Stimulated activated CD4-positive, alpha-beta T cell treated with anti-CD3 and anti-CD28 coated beads, Interleukin-12 subunit alpha, Interleukin-12 subunit beta, amount 100 ng/mL, for 24 hours (primary cell): ENCODE measurements at places on chromosomes 6 and 20.
A peak's percentile ranks its signal among the peaks of the same experiment; 100 is the strongest.

- no peak for DNase-seq
Observed at GRCh38 chr6:41170547-41171160, 7.7 kb upstream of the TREM2 start.

DNA sequence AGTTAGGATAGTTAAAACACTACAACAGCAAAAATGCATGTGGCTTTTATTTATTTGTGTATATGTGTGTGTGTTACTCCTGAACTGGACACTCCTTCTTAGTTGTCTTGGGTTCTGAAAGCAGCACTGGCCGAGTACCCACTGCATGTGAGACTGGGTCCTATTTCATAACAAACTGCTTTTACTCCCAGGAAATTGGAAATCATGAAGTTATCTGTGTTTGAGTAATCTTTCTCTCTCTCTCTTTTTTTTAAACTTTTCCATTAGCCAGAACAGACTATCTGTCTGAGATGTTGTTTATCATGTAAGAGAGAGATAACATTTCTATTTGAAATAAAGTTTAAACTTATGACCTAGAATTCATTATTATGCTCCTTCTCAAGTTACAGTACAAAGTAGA lies 110.4 kb downstream of the LIN28B start:
- DNase-seq = no peak

DNA sequence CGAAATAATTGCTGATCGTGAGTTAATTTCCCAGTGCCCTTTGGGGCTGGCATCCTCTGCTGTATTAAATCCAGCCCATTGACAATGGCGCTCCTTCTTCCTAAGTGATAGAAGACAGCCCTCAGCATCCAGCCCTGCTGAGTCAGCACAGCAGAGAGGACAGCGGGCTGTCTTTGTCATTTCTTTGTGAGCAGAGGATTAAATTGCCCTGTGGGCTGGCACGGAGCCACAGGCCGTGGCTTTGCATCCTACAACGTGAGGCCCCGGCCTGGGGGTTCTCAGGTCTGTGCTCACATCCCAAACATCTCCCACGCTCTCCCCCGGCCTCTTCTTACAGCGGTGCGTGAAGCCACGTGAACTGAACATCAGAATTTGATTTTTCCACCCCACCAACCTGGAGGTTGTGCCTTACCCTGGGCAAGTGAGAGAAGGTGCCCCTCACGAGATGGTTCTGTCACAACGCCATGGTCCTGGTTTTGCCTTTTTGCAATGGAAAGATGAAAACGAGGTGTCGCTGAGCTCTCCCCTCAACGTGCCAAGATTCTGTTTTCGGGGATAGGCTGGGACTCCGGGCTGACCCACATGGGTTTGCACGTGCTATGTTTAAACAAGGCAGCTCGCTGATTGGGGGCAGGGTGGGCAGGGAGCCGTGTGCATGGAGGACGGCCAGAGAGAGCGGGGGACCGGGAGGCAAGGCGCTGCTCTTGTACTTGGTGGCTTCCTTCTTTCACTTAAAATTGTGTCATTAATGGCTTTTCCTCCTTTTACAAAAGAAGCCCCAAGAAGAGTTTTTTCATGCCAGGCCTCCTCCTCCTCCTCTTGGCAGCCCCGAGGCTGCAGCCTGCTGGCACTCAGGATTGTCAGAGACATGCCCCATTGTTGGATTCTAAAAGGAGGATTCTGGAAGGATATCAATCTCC lies 19.5 kb downstream of the CDH4 start:
- DNase-seq = no peak

GRCh38 chr6:45850378-45851033 lies 165.2 kb downstream of the CLIC5 start:
- no peak for DNase-seq

DNA sequence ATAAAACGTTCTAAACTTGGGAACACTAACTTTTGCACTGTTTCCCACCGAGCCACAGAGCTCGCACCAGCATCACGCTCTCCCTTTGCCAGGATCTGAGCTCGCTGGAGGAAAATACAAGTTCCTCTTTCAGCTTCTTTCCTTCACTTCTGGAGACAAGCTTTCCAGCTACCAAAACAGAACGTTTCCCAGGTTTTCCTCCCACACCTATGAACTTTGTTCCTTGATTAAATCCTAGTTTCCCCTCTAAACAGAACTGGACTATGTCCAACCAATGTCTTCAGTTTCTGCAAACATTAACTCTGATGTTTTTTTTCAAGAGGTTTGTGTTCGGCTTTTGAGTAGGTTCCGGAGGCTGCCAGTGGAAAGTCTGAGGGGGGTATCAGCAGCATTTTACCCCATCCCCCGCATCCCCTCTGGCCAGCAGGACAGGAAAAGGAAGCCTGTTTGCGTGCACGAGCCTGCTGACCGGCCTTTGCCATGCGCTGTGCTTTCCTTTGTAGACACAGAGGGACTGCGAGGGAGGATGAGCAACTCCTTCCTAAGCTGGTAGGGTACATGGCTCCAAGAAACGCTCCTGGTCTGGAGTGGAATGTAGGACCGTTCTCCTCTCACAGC lies 135.5 kb downstream of the LY86 start:
- no peak for DNase-seq

DNA sequence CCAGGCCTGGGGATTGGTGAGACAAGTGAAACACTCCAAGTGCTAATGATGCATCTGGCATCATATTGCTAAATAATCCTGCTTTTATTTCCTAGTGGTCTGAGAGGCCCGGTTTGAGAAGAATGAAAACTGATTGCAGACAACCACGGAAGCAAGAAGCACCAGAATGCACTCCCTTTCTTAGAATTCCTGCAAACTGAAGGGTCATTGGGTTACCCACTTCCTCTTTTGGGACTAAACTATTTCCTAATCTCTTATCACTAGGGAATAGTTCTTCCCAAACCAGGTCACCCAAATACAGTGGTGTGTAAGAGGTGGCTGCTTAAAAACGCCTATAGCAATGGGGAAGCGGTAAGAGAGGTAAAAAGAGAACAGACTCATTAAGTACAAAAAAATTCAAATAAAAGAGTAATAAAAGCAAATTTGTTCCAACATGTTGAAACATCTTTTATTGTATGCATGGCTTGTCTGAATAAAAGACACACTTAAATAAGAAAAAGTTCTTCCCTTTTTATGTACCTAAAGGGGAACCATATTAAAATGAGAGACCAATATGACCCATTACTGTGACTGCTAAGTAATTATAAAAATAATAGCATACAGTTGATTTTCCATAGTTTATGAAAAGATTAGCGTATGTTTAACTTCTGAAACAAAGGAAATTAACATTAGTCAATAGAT lies 125.8 kb downstream of the MYB start:
- DNase-seq = no peak

- DNase-seq = no peak
Observed at GRCh38 chr6:125944434-125944816, 12.1 kb upstream of the HINT3 start.

DNA sequence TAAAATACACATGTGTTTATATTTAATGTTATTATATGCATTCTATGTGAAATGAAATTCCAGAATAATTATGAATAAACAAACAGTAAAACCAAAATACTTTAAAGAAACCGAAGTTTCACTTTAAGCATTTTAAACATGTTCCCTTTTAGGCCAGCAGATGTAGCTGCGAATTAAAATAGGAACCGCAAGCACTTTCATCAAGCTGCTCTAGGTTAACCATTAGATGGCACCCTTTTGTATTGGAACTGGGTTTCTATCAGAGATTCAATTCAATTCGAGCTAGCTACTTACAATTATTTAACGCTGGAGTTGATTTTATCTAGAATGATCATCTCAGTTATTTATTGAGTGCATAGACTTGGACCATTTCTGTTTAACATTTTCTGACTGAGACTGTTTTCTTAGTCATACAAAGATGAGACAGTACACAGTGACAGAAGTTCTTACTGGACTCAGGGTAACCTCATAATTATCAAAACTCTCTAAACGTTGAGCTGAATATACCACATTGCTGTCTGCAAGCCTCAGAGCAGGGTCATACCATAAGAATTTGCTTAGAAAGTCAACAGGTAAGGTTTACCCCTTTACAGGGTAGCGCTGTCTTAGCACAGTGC lies 8.5 kb downstream of the TMEM242 start:
- no peak for DNase-seq

GRCh38 chr20:37366743-37367142 lies 20.8 kb downstream of the SRC start:
- no peak for DNase-seq

DNA sequence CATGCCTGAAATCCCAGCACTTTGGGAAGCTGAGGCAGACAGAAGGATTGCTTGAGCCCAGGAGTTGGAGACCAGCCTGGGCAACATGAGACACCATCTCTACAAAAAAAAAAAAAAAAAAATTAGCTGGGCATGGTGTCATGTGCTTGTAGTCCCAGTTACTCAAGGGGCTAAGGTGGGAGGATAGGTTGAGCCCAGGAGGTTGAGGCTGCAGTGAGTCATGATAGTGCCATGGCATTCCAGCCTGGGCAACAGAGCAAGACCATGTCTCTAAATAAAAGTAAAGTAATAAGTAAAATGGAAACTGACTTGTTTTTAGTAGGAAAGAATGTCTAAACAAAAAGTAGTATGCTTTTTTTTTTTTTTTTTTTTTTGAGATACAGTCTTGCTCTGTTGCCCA lies 240.7 kb downstream of the ARID1B start:
- no peak for DNase-seq

DNA sequence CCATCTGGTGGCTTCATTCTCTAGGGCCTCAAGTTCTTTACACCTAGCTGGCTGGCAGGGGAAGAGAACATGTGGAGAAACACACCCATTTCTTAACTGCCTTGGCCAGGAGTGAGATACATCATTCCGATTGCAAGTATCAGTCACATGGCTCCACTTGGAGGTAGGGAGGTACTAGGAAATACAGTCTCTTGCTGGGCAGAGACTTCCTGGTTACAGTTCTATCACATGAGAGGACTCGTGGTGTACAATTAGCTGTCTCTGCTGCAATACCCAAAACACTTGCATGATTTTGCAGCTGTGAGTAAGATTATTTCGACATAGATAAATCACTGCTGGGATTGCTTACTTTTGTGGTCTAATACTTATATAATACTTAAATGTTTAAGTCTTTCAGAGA lies 51.1 kb downstream of the GTF2H5 start:
- no peak for DNase-seq

GRCh38 chr20:25453035-25453810 lies 45.8 kb downstream of the GINS1 start:
- DNase-seq = no peak

DNA sequence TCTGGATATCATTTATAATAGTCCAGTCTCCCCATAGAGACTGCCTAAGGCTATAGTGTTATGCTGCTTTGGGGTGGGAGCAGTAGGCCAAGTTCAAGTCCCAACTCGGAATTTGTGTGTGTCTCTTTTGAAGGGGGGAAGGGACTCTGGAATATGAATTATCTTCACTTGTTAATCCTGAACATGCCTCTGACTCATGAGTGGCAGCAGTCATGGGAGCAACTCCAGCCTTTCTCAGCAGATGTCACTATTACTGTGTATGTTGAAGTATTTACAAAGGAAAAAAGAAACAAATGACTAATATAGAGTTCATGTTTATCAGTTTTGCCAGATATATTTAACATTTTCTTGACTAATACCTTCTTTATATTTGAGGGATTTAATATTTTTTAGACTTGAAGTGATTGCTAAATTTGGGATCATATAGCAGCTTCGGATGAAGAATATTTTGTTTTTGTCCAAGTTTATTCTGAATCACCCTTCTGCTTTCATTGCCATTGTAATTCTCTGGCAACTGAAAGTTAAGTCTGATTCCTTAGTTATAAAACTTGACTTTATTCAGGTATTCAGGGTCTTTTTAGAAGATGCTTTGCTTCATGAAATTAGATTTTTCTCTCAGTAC lies 23.4 kb downstream of the FAM217A start:
- no peak for DNase-seq

DNA sequence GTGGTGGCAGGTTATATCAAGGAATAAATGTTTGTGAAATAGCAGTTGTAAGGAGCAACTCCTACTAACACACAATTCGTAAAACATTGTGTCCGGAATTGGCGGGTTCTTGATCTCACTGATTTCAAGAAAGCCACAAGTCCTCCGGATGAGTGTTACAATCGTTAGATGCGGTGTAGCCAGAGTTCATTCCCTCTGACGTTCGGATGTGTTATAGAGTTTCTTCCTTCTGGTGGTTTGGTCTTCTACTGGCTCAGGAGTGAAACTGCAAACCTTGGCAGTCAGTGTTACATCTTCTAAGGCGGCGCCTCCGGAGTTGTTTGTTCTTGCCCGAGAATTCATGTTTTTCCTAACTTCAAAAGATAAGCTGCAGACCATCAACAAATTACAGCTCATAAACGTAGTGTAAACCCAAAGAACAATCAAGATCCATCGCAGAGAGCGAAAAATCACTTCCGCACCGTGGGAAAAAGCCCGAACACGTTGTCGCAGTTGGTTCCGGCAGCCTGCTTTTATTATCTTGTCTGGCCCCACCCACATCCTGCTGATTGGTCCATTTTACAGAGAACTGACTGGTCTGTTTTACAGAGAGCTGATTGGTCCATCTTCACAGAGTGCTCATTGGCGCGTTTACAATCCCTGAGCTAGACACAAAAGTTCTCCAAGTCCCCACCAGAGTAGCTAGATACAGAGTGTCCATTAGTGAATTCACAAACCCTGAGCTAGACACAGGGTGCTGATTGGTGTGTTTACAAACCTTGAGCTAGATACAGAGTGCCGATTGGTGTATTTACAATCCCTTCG lies 58.2 kb downstream of the TRIM27 start:
- DNase-seq = peak; percentile 33

- DNase-seq = no peak
Observed at GRCh38 chr20:10958279-10958678, 284.5 kb upstream of the JAG1 start.

DNA sequence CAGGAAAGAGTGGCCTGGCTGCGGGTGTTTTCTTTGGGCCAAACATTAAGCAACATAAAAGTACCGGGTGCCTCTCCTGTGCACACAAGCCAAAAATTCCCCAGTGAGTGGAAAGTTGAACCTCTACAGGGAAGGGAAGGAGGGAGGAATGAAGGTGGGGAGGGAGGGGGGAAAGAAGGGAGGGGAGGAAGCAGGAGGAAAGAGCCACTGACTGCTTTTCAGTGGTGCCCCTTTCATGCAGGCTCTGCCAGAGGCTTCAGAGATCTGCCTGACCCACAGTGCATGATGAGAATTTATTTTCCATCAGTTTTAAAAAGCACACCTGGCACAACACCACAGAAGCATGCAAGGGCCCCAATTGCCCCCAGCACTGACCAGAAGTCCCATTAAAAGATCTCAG lies 27.5 kb upstream of the AVP start:
- no peak for DNase-seq

GRCh38 chr6:9789201-9789600 lies 625.7 kb downstream of the TFAP2A start:
- DNase-seq = no peak

DNA sequence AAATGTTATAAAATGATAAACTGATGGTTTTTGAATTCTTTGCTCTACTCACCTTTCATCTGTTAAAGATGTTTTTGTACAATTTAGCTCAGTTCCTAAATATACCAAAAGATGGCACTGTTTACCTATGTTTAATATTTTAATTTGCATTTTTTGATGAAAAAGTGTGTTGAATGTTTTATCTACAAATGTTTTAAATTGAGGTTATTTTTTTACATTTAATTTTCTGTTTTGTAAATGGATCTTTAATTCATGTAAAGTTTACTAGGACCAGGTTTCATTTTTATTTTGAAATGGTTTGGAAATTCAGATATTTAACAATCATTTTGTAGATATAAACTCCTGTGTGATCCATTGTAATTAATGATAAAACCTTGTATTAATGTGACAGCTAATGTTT lies 30.0 kb downstream of the CDKAL1 start:
- no peak for DNase-seq
